ENCODE measurements at places on chromosomes 7 and 10.

GRCh38 chr10:16986406-16987205, 143.0 kb downstream of the CUBN start:
- no peak for DNase-seq

- no peak for DNase-seq
Observed at GRCh38 chr10:82529062-82529461, 654.1 kb downstream of the NRG3 start.

GRCh38 chr10:72035252-72035887, 53.0 kb downstream of the SPOCK2 start:
- no peak for DNase-seq

- no peak for DNase-seq
Observed at GRCh38 chr7:149871576-149871975, 2.2 kb upstream of the ATP6V0E2 start.

GRCh38 chr10:1646332-1646731, 91.0 kb downstream of the ADARB2 start:
- no peak for DNase-seq

- no peak for DNase-seq
Observed at GRCh38 chr10:131819241-131820072, 81.4 kb upstream of the PPP2R2D start.

DNA sequence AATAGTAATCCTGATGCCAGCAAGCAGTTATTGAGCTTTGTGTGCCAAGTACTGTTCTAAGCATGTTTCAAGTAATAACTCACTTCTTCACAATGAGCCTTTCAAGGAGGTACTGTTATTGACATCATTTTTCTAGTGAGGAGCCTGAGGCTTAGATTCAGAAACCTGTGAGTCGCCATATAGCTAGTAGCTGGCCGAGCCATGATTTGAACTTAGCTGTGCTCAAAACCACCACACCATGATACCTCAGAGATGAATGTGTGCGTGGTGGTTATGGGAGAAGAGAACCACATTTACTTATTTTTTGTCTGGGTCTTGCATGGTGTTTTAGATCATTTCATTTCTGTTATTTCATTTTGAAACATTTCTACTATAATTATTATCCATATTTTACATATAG, 578.9 kb downstream of the AUTS2 start:
- DNase-seq: no peak

GRCh38 chr7:84490661-84491060, 296.1 kb upstream of the SEMA3A start:
- no peak for DNase-seq

DNA sequence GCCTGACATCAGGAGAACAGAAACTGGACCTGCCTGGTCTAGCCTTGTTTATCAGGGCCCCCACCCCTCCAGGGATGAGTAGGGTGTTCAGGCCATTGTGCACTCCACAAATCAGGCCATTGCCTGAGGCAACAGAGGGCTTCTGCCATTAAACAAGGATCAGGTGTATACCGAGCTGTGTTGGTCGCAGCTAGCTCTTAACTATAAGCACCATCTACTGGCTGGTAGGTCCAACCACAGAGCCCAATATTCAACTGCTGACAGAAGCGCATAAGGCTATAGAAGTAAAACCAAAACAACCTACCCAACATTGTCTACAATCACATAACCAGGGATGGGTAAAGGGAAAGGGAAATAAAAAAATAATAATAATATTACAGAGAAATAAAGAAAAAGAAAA, 451.7 kb upstream of the TEX47 start:
- no peak for DNase-seq

DNA sequence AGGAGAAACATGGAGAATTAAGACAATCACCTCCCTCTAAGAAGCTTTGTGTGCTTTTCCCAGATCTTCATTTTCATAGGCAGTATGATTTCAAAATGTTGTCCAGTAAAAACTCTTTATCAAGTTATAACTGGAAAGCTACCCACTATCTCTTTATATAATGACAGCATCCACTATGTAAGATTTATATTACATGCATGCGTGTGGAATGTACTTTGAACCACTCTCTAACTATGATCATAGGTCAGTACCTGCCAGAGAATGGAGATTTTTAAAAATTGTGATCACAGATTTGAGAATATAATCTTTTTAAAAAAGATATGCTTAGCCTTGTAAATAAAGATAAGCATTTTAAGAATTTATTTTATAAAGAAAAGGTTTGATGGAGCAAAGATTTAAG, 17.9 kb downstream of the PAPSS2 start:
- no peak for DNase-seq

GRCh38 chr7:115230882-115231571, 309.1 kb downstream of the MDFIC start:
- DNase-seq: no peak

GRCh38 chr7:122886357-122887081, at the start of gene CADPS2:
Gene CADPS2, minus strand, starts transcription at chr7:122886460. Its CDS starts 123 bp downstream, at chr7:122886337.
- no peak for DNase-seq

DNA sequence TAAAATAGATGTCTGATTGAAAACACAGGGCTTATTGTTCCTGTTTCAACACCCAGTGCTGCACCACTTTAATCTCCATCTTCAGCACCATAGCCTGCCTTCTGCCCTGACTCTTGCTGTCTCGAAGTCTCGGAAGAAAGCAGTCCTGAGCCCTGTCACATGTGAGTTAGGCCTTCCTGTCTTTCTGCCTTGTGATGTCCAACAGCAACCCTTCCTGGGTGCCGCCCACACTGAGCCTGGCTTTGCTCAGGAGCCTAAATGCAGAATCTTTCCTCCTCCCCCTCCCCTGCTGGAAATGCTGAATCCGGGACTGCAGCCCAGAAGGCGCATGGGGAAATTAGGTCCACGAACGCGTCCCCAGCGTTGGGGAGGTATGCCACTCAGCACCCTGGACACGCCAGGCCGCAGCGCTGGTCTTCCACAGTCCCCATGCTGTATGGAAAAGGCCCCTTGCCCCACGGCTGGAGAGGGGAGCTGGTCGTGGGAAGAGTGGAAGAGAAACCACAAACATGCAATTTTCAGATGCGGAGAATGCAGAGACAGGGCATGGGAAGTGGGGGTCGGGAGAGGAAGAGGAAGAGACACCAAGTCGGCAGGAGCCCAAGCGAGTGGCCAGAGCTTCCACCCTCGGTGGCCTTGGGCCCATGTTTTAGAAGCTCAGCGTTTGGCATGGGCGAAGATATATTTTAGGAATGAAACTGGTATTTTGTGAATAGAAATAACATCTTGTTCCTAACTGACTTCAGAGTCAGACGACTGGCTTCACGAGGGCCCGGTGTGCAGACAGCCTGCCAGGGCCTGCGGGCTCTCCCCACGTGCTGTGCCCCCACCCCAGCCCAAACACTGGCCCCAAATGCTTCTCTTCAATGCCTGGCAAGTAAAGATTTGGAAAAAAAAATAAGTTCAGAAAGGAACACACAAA, 656.1 kb upstream of the FOXK1 start:
- no peak for DNase-seq

- DNase-seq: no peak
Observed at GRCh38 chr10:128557149-128557710, 431.0 kb upstream of the MKI67 start.

- no peak for DNase-seq
Observed at GRCh38 chr10:102580230-102580629, 64.0 kb upstream of the TRIM8 start.

- no peak for DNase-seq
Observed at GRCh38 chr7:28702171-28702570, 256.0 kb downstream of the TRIL start.

Measured in activated CD4-positive, alpha-beta T cell treated with anti-CD3 and anti-CD28 coated beads for 24 hours (primary cell).